Transverse colon (tissue), 4 donors: ENCODE measurements at places on chromosomes 13 and 19. TPM values are rescaled to one million over a fixed set of nuclear protein-coding genes. Genes with fewer than 3 reads are reported as not detected.

PRODH2 gene
- total RNA-seq, result not detected

SLITRK6 gene
- total RNA-seq, result 3.3 TPM

DNA sequence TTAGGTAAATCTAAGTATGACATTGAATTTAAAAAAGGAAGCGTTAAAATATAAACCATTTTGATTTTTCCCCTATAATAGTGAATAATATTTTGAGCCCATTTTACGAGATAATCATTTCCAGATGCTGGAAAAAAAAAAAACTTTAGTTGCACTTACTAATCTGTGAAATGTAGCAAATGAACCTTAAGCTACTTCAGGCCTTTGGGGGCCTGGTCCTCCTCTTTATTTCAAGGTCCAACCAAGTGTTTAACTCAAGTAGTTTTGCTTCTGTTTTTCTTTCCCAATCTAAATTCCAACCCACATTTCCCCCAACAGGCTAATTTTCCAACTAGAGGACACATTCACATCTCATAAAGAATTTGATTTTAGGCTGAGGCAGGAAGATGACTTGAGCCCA, 101.2 kb downstream of the TNFRSF19 start:
- no peaks in the 10 kb centered on the region for H3K4me1 ChIP-seq
- no peaks in the 10 kb centered on the region for H3K27me3 ChIP-seq
- DNase-seq, result no peak
- no peak overlapping the region for H3K27ac ChIP-seq
- no peaks in the 10 kb centered on the region for H3K36me3 ChIP-seq
- H3K4me3 ChIP-seq, result no peak overlapping the region

ZNF667 gene
- 0.75 TPM for total RNA-seq

- no peak overlapping the region for H3K27ac ChIP-seq
- no peaks in the 10 kb centered on the region for H3K36me3 ChIP-seq
- no peaks in the 10 kb centered on the region for H3K27me3 ChIP-seq
- no peaks in the 10 kb centered on the region for H3K4me1 ChIP-seq
- DNase-seq, result no peak
Observed at GRCh38 chr13:98103942-98104880, 38.7 kb upstream of the FARP1 start.

- no peak for DNase-seq
- no peaks in the 10 kb centered on the region for H3K27me3 ChIP-seq
- no peak overlapping the region for H3K27ac ChIP-seq
- H3K4me3 ChIP-seq, result no peak overlapping the region
Observed at GRCh38 chr13:67520886-67521285, 290.8 kb upstream of the PCDH9 start.

UQCRFS1 gene
- total RNA-seq, result 14.1 TPM

CCL25 gene
- total RNA-seq, result not detected

FAM216B gene
- total RNA-seq, result not detected

GRCh38 chr13:94056362-94056990, 423.0 kb downstream of the DCT start:
- H3K27me3 ChIP-seq, result no peaks in the 10 kb centered on the region
- H3K4me1 ChIP-seq, result no peaks in the 10 kb centered on the region
- H3K4me3 ChIP-seq, result no peak overlapping the region

DNA sequence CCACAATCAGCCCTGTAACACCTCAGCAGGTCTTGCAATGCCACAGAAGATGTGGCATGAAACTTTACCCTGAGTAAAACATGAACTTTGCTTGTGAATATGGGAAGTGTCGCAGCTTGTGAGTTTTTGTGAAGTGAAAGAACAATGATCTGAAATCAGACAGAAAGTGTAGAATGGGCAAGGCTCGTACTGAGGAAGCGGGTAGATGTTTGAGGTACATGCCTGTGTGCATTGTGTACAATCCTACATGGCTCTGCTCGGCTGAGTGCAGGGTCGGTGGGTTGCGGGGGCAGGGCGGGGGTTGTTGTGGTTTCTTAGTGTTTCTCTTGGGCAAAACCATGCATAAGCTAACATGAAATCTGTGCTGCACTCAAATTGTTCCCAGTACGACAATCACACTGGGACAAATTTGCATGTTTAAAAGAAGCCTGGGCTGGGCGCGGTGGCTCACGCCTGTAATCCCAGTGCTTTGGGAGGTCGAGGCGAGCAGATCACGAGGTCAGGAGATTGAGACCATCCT, 1.1 kb downstream of the NLRP13 start:
- H3K4me3 ChIP-seq, result no peak overlapping the region
- H3K27me3 ChIP-seq, result no peaks in the 10 kb centered on the region
- no peak for DNase-seq
- H3K27ac ChIP-seq, result no peak overlapping the region
- H3K4me1 ChIP-seq, result no peaks in the 10 kb centered on the region
- H3K36me3 ChIP-seq, result no peaks in the 10 kb centered on the region

THSD8 gene
- total RNA-seq, result 1.6 TPM

DNA sequence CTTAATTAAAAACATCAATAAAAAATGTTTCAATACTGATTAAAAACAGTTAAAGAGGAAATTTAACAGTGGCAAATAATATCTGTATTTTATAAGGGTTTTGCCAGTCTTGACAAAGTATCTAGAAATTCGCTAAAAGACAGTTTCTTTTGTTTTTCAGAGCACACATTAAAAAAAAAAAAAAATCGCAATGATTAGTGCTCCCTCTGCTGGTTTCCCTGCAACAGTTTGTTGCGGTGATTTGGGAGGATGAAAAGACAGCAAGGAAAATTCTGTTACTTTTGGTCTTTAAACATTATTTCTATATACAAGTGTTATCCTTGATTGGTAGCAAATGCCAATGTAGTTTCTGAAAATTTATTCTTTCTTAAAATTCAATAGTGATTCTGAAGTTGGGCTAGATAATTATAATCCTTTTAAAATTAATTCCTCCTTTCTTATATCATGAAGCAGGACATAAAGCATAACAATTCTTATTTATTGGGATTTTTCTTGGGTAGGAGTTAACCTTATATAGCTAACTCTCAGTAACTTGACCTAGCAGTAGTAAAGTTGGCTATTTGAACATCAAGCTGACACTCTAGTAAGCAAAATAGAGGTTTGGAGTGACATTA, 23.1 kb upstream of the SPRY2 start:
- no peak for DNase-seq
- H3K36me3 ChIP-seq, result no peaks in the 10 kb centered on the region

GRCh38 chr13:73177916-73178565, 119.2 kb downstream of the KLF5 start:
- H3K4me1 ChIP-seq, result peaks cover 4% of the 10 kb centered on the region
- no peak overlapping the region for H3K4me3 ChIP-seq
- H3K36me3 ChIP-seq, result no peaks in the 10 kb centered on the region
- peak; percentile 69 for DNase-seq

DNA sequence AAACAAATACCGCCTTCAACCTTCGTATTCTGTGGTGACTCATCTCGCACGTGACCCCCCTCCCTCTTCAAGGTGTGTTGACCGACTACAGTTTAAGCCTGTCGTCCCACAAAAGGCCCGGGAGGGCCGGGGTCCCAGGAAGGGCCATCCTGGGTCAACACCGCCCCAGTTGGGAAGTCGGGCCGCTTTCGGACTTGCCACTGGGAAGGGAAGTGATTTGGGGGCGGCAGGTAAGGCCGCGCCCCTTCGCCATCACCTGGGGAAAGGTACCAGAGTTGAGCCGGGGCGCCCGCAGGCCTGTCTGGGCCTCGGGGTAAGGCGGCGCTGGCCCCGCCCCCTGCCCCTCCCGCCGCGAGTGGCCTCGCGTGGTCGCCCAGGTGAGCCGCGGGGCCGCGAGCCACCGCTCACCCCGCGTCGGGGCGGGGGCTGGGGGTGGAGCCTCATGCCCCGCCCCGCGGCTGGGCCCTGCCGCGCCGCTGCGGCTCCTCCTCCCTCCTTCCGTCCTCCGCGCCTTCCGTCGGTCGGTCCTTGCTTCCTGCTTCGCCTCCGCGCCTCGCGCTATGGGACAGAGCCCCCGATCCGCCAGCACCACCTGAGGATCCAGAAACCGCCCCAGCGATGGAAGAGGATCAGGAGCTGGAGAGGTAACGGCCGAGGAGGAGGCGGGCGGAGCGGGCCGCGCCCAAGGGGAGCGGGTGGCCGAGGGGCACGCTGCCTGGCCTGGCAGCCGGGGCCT, at the start of gene POLR1D:
TSS of gene POLR1D (plus strand) at position 527 of the 736 bp plus-strand sequence. CDS start at position 619, 92 bp downstream.
- peaks cover 8% of the 10 kb centered on the region for H3K4me1 ChIP-seq
- H3K27me3 ChIP-seq, result no peaks in the 10 kb centered on the region
- peak within 1 kb of the TSS; percentile 99 for H3K27ac ChIP-seq

SCGB2B2 gene
- 0.82 TPM for total RNA-seq

GRCh38 chr13:62294244-62294643, 878.6 kb upstream of the PCDH20 start:
- H3K27me3 ChIP-seq, result no peaks in the 10 kb centered on the region
- no peak for DNase-seq
- H3K36me3 ChIP-seq, result no peaks in the 10 kb centered on the region
- no peak overlapping the region for H3K4me3 ChIP-seq

DNA sequence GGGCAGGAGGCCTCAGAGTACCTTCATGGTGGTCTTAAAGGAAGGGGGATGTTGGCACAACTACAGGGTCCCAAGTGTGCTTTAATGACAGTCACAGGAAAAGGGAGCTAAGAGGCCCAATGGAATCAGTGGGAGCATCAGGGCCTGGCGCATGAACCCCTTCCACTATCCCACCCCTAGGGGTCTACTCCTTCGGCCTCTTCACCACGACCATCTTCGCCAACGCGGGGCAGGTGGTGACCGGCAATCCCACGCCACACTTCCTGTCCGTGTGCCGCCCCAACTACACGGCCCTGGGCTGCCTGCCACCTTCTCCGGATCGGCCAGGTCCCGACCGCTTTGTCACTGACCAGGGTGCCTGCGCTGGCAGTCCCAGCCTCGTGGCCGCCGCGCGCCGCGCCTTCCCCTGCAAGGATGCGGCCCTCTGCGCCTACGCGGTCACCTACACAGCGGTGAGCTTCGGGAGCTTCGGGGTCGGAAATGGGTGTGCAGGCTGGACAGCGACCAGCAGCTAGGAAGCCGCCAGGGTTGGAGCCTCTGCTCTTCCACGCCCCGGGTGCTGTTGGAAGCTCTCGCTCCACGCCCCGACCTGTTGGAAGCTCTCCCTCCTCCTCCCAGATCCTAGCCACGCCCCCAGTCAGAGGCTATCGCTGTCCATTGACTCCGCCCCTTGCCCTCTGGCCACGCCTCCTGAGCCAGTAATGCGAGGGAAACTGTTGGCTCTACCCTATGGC, 6.0 kb downstream of the PLPPR2 start:
- peaks cover 7% of the 10 kb centered on the region for H3K4me1 ChIP-seq
- no peaks in the 10 kb centered on the region for H3K27me3 ChIP-seq
- no peak overlapping the region for H3K27ac ChIP-seq
- peak overlapping the region; percentile 25 for H3K4me3 ChIP-seq
- DNase-seq, result peak; percentile 92
- H3K36me3 ChIP-seq, result no peaks in the 10 kb centered on the region

TIMM44 gene
- 78.9 TPM for total RNA-seq

DNA sequence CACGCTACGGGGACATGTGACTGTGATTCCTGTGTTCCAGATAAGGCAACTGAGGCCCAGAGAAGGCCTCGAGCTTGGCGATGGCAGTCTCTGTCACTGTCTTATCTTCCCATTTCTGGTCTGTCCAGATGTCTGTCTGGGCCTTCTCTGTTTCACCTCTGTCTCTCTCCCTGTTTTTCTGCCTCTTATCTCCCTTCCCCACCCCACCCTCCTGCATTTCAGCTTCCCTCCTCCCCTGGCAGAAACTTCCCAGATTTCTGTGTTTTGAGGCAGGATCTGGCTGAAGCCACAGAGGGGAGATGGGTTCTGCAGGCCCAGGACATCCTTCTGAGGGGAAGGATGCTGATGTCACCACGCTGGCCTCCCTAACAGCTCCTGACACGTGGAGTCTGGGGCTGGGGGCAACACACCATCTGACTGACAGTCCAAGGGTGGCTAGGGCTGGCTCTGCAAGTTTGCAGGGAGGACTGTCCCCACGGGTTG, 14.4 kb downstream of the PAK4 start:
- no peak overlapping the region for H3K27ac ChIP-seq
- H3K36me3 ChIP-seq, result no peaks in the 10 kb centered on the region
- H3K27me3 ChIP-seq, result no peaks in the 10 kb centered on the region
- H3K4me3 ChIP-seq, result no peak overlapping the region
- H3K4me1 ChIP-seq, result peaks cover 54% of the 10 kb centered on the region

JOSD2 gene
- total RNA-seq, result 41.4 TPM

GRCh38 chr19:49555600-49556411, 24.6 kb downstream of the NOSIP start:
- H3K27me3 ChIP-seq, result no peaks in the 10 kb centered on the region
- DNase-seq, result peak; percentile 84
- peak overlapping the region; percentile 9 for H3K4me3 ChIP-seq
- peaks cover 59% of the 10 kb centered on the region for H3K4me1 ChIP-seq
- H3K36me3 ChIP-seq, result peaks cover 15% of the 10 kb centered on the region

DNA sequence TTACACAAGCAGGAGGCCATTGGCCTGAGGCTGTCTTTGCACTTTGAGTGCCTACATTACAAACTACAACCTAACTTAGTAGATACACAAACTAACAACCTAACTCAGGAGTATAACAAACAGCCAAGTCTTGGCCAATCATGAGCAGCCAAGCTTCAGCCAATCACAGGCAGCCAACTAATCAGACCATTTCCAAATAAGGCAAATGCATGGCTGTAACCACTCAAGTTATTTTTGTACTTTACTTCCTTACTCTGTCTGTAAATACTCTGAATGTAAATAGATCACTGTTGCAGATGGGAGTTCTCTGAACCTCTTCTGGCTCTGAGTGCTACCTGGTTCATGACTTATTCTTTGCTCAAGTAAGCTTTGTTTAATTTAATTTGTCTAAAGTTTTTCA, 748.1 kb upstream of the SGCG start:
- H3K4me3 ChIP-seq, result no peak overlapping the region
- no peaks in the 10 kb centered on the region for H3K4me1 ChIP-seq
- H3K27me3 ChIP-seq, result no peaks in the 10 kb centered on the region

GRCh38 chr13:40148101-40148500, 492.6 kb downstream of the COG6 start:
- no peaks in the 10 kb centered on the region for H3K27me3 ChIP-seq
- no peaks in the 10 kb centered on the region for H3K4me1 ChIP-seq
- H3K27ac ChIP-seq, result no peak overlapping the region
- no peak overlapping the region for H3K4me3 ChIP-seq
- no peak for DNase-seq

DNA sequence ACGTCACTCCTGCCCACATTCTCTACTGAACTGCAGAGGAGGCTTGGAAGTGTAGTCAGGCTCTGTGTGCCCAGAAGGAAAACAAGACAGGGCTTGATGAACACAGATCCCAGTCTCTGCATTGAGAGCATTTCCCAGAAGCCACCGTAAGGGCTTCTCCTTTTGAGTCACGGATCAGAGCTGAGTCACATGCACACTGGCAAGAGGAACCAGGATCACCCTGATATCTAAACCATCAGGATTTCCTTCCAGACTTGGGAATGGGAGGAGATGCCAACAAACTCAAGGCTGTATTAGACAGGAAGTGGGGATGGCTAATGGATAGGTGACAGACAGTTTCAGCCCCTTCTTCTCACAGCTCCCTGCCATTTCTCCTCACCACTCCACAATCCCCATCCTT, 17.7 kb upstream of the FBXO17 start:
- peaks cover 4% of the 10 kb centered on the region for H3K27me3 ChIP-seq
- no peak overlapping the region for H3K4me3 ChIP-seq
- H3K4me1 ChIP-seq, result no peaks in the 10 kb centered on the region
- no peak for DNase-seq
- no peak overlapping the region for H3K27ac ChIP-seq

CATSPERD gene
- not detected for total RNA-seq

- no peaks in the 10 kb centered on the region for H3K36me3 ChIP-seq
- peak overlapping the region; percentile 83 for H3K27ac ChIP-seq
- peak; percentile 41 for DNase-seq
- no peaks in the 10 kb centered on the region for H3K4me1 ChIP-seq
- H3K4me3 ChIP-seq, result peak overlapping the region; percentile 84
Observed at GRCh38 chr19:58450856-58451357, 515 bp upstream of the ZNF324B start.
